ENCODE measurements at places on chromosomes 6 and 20.

- DNase-seq = no peak
Observed at GRCh38 chr6:7707787-7708186, 18.1 kb upstream of the BMP6 start.

GRCh38 chr6:153117986-153118879 lies 12.8 kb downstream of the RGS17 start:
- DNase-seq = peak; percentile 83

GRCh38 chr6:99790679-99791078 lies 184.0 kb downstream of the PRDM13 start:
- no peak for DNase-seq

DNA sequence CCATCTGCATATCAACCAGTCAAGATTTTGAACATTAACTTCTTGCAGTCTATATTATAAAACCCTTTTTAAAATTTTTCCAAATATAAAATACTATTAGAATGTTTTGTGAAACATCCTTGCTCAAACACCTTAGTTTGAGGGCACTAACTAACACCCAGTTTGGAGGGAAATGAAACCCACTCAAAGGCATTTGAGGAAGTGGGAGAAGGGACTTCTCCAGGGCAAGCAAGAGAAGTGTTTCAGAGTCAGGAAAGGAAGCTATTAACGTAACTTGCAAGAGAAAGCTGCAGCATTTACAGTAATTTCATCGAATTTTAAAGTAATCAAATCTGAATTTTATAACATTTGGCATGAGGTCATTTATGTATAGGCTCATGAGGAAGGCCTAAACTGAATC lies 21.3 kb downstream of the MTFR2 start:
- peak; percentile 84 for DNase-seq

DNA sequence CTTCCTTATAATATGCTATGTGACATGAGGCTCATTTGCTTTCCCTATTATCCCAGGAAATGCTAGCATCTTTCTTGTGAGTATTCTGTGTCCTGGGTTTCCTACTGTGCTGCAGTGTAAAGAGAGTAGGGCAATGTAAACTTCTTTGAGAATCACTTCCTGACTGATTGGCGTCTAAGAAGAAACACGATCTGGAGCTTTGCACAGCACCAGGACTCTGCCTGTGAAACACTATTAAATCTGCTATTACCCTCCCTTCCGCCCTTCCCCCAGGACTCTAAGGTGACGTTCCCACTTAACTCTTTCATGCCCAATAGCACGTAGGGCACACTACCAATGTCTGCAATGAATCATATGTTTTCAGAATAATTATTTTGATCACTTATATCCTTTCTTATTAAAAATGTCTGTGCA lies 607.3 kb upstream of the CITED2 start:
- no peak for DNase-seq

DNA sequence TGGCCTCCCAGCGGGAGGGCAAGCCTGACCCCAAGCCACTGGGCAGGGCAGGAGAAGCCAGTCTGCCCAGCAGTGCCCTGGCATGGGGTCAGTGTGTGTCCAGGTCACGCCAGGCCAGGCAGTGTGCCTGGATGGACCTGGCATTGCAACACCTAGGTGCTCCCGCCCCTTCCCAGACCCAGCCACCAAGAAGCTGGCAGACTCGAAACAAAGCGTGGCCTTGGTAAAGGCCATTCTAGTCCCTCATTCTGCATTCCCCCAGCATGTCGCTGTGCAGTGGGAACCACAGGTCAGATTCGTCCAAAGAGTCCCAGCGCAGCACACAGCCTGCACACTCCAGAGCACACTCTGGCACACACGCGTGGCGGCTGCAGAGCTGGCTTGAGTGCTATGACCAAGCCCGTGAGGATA lies 19.3 kb upstream of the APMAP start:
- no peak for DNase-seq

DNA sequence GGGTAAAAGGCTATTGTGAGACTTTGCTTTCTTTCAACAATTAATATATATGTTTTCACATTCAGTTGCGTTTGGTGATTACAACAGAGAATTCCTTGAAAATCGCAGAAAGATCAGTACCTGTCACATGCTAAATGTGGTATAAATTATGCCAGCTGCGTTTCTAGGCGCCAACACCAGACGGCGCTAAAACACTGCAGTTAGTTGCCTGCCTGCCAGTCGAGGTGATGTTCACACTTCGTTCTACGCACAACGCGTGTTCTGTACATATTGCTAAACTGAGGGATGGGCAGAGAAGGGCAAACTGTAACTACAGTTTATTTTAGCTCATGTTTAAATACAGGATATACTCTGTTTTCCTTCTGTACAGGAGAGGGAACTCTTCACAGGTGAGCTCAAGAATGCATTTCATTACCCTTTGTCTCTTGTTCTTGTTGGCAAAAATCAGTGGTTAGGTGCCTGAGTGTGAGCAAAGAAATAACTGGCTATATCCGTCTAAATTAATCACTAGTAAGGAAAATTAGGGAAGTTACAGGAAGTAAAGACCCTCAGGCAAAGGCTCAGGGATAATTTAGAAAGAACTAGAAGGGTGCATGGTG lies 100.1 kb upstream of the RGS17 start:
- peak; percentile 38 for DNase-seq

- no peak for DNase-seq
Observed at GRCh38 chr20:34559311-34560140, 1.0 kb downstream of the MAP1LC3A start.

DNA sequence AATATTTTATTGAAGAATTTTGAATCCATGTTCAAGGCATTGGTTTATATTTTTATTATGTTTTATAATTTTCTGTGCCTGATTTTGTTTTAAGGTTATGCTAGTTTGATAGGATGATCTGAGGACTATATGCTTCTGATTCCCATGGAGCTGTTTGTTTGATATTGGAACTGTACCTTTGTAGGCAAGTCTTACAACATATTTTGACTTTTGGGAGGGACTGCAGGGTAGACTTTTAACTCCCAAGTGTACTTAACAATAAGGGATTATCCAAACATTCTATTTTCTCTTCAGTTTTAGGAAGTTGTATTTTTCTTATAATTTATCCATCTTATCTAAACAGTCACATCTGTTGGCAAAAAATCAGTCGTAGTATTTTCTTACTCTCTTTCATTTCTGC lies 82.6 kb downstream of the HIVEP1 start:
- DNase-seq = no peak

GRCh38 chr20:44284032-44284431 lies 27.0 kb downstream of the FITM2 start:
- no peak for DNase-seq

- DNase-seq = no peak
Observed at GRCh38 chr6:158039571-158040050, 57.9 kb downstream of the SYNJ2 start.
